ENCODE measurements at places on chromosomes 3 and 15.
A peak's percentile ranks its signal among the peaks of the same experiment; 100 is the strongest.

DNA sequence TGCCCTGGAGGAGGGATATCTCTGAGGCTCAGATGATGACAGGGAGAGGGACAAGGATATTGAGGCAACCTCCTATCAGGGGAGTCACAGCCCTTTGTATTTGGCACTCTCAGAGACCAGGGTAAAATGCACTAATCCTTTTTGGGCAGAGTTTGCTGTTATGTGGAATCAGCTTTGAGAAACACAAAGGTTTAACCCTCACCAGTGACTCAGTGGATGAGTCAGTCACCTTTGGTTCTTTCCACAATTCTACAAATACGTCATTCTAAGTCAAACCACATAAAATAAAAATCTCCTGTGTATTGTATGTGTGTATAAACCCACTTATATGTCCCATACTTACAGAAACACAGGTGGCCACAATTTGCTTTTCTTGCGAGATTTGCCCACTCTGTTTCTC, 5.1 kb downstream of the LSAMP start:
- DNase-seq, result no peak

DNA sequence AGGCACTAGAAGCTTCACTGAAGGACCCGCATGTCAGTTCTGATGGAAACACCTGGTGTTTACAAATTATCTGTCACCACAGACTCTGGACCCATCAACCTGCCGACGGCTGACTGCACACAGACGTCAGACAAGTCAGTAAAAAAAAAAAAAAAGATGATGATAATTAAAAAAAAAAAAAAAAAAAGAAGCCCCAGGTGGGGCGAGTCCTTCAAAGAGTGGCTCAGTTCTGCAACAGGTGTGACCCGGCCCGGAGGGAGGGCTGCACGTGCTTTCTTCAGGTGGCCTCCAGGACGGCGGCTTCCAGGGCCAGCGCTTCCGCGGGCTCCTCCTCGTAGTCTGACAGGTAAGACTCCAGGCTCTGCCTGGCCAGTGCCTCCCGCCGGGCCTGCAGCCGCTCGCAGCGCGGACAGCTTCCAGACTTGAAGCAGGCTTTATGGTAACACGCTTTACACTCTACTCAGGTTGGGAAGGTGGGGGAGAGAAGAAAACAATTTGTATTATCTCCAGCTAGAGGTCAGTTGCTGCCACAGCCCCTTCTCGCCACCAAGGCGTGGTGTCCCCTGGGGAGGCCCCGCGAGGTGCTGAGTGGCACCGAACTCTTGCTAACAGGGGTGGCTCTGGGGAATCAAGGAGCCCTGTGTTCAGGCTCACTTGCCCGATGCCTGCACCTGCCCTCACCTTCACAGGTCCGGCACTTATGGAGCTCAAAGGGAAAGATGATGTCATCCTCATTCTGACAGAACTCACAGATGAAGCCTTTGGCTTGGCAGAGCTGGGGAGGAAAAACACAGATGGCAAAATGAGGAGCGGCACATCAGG, 61.8 kb downstream of the RUBCN start:
- DNase-seq, result no peak

DNA sequence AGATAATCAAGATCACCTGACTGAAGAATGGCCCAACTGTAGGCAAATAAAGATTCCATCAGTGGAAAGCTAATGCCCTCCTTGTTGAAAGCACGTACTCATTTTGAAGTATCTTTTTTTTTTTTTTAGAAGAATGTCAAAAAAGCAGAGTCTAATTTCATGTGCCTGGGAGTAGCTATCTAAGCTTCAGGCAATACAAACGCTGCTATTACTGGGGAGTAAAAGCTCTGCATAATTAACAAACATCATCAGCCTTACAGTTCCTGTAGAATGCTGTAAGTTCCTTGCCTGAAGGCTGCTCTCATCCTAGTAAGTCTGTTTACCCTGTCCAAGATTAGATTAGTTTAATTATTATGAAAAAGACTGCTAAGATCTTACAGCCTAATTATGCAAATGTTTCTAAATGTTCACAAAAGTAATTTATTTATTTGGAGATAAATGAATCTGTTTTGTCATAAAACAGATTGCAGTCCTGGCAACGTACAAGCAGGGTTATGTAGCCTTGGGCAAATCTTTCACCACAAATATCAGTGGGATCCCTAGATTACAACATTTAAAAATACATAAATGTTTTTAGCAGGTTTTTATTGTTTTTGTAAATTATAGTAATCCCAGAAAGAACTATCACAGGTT, 451.3 kb upstream of the AGTR1 start:
- no peak for DNase-seq

DNA sequence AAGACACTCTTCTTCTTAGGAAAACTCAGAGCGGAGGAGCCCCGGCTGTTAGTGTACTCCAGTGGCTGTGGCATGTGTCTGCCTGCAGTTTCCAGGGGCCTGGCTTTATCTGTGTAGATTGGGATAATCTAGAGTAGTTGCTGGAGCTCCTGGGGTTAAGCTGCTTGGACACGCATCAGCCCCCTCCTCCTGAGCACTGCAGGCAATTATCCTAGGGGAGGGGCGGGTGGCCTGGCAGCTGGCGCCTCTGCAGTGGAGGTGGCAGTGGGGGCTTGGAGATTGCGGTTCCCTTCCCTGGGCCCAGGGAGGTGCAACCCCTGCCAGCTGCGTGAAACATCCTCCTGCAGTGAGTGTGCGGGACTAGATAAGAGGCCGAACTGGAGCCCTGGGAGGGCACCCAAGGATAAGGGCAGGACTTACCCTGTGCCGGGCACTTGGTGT, 68.2 kb downstream of the EFCAB12 start:
- DNase-seq, result no peak

- DNase-seq, result no peak
These were observed 828.8 kb downstream of the ROBO2 start for GRCh38 chr3:77868725-77869124.

GRCh38 chr3:30501526-30501925, 104.9 kb upstream of the TGFBR2 start:
- DNase-seq, result no peak

- no peak for DNase-seq
These were observed 90.5 kb downstream of the DNASE1L3 start for GRCh38 chr3:58120075-58120812.

GRCh38 chr3:22007368-22007767, 256.4 kb upstream of the ZNF385D start:
- no peak for DNase-seq

DNA sequence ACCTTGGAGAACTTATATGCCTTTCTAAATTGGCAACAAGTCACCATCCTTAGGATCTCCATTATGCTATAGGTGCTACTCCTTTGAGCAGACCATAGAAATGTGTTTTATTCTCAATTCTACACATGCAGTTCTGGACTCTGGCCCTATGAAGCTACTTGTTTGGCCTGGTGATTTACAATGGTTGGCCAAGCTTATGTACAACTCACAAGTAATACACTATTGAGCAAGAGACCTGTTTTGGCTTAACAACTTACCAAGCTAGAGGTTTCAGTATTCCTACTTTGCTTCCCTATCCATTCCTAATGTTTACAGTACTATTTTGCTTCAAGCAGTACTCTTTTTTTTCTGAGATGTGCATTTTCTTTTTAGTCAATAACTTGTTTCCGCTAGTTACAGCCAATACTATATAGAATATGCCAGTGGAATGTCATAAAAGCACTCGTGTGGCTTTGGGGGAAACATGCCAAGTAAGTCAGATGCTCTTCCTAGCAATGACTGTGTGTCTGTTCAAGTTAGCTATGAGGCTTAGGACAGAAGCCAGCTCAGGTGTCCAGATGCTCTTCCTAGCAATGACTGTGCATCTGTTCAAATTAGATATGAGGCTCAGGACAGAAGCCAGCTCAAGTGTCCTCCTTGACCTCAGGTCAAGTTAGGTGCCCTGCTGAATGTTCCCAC, 174.9 kb upstream of the SEMA6D start:
- DNase-seq, result no peak

DNA sequence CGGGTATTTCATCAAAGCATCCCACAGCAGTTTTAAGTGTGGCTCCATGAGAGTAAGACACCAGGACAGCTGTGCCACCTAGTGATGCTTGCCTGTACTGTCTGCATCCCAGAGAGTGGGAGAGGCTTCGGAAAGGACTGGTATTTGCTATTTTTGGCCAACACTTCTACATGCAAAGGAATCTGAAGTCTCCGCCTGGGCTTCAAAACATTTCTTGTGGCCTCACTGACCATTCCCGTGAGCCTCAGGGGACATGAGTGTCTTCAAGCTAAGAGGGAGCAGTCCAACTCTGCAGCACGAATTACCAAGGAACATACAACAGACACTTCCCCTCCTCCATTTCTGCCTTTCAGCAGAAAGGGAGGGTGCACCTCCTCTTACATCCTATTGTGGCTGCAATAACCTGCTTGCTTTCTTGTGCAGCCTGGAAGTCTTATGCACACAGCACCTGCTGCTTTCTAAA, 177.5 kb downstream of the RORA start:
- DNase-seq, result peak; percentile 16

- DNase-seq, result no peak
These were observed 397.4 kb upstream of the TPM1 start for GRCh38 chr15:62644889-62645742.

DNA sequence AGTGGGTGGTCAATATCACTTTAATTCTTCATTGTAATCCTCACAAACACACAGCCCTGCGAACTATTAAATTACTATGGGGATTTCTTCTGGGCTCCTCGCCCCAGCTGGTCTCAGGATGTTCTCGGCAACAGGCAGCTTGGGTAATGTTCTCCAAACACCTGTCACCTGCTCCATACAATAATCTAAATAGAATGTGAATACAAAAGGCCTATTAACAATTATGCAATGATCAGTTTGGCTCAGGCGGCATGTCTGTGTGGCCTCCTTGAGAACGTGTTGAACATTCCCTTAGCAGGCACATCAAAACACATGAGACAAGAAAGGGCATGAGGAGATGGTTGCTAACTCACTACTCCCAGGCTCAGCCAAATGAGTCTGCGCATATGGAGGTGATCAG, 158.6 kb upstream of the KBTBD8 start:
- DNase-seq, result no peak

DNA sequence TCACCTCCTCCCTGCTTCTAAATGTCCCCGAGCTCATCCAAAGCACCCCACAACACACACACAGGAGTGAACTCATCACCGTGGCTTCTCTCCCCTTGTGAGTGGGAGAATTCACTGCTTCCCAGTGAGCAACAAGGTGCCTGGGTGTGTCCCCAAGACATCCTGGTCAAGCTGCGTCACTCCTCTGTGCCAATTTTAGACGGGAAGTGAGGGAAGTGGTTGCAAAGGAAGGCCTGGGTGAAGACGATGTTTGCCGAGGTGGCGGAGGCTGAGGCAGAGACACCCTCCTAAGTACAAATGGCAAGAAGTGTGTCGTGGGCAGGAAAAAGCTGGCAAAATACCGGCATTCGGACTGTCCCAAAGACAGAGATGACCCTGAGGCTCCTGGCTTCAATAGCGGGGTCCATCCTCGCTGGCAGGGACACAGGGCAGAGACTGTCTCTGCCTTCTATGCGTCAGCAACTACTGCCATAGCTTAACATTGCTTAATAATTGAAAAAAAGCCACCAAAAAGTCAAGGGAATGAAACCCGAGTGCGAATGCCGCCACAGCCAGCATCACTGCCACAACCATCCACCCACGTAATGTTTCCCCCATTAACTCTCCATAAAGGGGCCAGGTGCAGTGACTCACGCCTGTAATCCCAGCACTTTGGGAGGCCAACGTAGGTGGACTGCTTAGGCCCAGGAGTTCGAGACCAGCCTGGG, 72.8 kb downstream of the VGLL4 start:
- DNase-seq, result no peak

DNA sequence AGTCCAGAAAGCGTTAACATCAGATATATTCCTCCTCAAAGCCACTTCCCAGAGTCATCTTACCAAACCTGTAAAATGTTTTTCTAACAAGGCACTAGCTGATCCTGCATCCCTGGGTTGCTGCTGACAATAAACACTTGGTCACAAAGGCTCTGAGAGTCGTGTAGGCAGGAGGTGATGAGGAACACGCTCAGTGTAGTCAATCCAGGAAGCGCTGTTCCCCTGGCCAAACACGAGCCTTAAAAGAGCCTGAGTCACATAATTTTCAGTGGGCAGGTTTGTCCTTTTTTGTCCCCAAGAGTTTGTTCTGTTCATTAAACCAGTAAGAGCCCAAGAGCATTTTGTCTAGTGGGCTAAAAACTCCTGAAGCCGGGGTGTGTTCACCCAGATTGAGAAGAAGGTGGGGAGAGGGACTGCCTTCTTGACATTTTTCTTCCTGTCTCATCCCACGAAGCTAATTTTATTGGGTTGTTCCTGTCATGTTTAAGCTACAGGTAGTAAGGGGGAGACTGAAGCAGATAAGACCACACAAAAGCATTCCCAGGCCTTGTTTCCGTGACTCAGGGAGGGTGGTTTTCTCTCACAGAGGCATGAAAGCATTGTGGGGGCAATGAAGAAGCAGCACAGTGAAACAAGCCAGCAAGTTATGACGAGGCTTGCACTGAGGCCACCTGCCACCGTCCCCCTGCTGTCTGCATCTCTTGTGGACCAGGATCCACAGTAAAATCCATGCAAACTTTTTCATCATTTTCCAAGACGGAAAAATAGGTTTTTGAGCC, 73.7 kb downstream of the FOXB1 start:
- DNase-seq, result peak; percentile 18

- DNase-seq, result no peak
These were observed 419.5 kb downstream of the LPP start for GRCh38 chr3:188573291-188573940.

DNA sequence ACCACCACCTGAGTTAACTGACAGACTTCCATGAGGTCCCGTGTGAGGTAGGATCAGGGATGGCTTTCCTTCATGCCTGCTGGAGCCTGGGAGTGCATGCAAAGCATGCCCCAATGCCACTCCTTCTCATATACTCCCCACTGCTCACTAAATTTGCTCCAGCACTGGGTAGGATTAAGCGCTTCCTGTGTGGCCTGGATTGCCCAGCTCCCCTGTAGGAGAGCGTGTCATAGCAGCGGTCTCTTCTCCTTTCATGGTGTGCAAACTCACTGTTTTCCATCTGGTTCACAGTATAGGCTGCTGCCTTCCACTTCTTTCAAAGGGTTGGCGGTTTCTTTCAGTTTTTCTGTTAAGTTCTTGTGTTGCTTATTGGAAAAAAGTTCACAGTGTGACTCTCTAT, 34.1 kb upstream of the ABI3BP start:
- DNase-seq, result no peak

DNA sequence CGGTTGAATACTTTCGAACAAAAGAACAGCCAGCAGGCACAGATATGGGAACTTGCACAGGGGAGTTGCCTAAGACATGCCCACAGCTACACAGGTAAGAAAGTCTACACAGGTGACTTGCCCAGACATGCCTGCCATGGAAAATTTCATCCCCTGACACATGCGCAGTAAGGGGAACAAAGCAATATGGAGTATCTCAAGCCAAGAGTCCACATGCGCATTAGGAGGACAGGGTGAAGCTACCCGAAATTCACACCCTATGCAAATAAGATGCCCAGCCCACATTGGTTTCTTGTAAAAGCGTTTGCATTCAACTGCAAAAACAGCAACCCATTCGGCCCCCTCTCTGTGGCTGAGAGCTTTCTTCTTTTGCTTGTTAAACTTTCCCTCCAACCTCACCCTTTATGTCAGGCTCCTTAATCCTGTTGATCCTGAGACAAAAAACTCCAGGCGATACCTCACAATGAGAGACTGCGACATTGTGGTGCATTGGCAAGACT, 49.3 kb upstream of the TRPM1 start:
- DNase-seq, result no peak

GRCh38 chr3:66554178-66554577, 53.4 kb upstream of the LRIG1 start:
- DNase-seq, result no peak

GRCh38 chr15:55586808-55587207, 1.3 kb downstream of the PYGO1 start:
- DNase-seq, result no peak
